NCI-H510A treated with DMSO at 0.1 percent for 48 hours (cell line): ENCODE measurements at places on chromosomes 13 and 19.

DNA sequence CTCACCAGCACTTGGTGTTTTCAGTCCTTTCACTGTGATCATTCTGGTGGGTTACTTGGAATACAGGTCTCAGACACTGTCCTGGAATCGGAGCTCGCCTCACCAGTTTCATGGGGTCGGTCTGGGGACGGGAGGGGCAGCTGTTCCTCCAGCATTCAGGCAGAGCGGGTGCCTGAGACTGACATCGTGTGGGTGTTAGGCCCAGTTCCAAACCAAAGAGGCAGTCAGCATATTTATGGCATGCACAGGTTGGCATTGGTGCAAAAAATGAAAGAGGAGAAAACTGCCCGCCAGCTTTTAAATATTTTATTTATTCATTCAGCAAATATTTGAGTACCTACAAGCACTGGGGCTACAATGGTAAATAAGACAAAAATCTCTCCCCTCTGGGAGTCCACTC lies 20.1 kb downstream of the PLEKHF1 start:
- DNase-seq = no peak

DNA sequence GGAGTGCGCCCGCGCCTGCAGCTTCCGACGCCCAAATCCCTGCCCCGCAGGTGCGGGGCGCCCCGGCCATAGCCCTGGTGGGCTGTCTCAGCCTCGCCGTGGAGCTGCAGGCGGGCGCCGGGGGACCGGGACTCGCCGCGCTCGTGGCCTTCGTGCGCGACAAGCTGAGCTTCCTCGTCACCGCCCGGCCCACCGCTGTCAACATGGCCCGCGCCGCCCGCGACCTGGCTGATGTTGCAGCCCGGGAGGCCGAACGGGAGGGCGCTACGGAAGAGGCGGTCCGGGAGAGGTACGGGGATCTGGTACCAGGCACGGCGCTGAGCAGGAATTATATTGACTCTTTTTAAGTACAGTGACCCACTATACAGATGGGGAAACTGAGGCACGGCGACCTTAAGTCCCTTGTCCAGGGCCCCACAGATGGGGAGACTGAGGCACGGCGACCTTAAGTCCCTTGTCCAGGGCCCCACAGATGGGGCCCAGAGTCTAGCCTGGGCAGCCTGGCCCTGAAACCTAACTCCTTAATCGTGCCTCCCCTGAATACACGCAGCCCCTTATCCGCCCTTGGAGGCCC lies 586 bp downstream of the MRI1 start:
- no peak for DNase-seq

DNA sequence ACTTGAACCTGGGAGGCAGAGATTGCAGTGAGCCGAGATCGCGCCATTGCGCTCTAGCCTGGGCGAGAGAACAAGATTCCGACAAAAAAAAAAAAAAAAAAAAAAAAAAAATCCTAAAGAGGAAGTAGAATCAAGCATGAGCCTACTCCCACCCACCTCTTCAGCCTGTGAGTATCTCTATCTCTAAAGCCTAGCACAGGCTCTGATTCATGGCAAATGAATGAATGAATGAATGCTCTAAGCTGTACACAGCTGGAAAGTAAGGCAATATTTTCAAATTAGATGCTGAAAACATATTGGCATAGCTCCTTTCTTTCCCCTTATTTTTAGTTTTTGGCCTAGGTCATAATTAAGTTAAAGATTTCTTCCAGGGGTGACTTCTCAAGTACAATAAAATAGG lies 35.7 kb upstream of the FAM216B start:
- no peak for DNase-seq

GRCh38 chr19:15576526-15577156 lies 38.4 kb upstream of the CYP4F8 start:
- DNase-seq = no peak

- no peak for DNase-seq
Observed at GRCh38 chr19:33022472-33023116, 42.1 kb downstream of the RHPN2 start.

- no peak for DNase-seq
Observed at GRCh38 chr19:38933544-38933943, 2.8 kb downstream of the MRPS12 start.

DNA sequence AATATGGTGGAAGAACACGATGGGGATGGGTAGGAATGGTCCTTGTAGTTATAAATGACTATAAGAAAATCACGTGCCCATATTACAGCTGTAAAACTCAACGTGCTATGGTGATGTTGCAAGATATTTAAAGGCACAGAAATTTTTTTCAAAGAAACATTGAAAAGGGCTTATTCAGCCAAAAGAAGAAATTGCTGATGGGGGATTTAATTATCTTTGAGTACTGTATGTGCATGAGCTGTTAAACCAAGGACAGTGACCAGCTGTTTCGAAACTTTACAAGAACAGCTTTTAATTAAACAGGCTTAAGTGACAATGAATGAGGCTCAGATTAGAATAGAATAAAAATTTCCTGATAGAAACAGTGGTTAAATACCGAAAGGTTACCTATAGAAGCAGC lies 339.0 kb downstream of the HS6ST3 start:
- no peak for DNase-seq

DNA sequence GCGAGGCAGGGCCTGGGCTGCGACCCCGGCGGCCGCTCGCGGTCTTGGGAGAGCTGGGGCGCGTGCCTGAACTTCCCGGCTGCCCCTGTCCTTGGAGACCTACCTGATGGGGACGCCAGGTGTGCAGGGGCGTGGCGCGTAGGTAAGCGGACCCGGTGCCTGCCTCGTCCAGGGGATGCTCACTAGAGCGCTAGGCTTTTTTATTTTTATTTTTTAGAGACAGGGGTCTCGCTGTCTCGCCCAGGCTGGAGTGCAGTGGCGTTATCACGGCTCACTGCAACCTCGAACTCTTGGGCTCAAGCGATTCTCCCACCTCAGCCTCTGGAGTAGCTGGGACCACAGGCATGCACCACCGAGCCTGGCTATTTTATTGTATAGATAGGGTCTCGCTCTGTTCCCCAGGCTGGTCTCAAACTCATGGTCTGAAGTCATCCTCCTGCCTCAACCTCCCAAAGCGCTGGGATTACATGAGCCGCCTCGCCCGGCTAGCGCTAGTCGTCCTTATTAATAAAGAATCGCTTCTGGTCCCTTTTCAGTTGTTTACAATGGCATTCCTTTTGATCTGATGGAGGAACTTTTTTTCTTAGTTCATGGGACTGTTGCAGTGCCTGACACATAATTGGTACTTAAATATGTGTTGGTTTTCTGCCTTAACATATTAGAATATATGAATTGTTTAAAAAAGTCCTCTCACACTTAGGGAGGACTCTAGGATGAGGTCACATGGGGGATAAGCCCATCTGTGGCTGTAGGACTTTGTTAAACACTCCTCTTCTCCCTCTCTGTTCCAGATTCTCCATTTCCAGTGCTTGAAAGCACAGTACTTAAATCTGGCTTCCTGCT lies 812 bp downstream of the DPY19L3 start:
- peak; percentile 22 for DNase-seq

DNA sequence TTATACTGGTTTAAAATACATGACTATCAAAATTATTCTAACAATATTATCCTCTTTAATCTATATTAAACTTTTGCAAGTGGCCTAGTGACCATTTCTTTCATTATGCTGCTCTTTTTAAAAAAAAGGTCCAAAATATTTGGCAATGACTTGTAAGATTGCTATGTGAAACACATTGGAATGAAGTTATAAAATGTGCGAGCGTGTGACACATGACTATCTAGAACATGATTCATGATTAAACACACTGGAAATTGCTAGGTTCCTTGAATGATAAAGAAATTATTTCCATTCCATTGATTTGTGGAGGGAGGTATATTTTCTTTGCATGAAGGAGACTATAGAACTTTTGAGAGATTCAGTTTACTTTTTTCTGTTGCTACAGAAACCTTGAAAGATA lies 739.1 kb downstream of the DIAPH3 start:
- no peak for DNase-seq

DNA sequence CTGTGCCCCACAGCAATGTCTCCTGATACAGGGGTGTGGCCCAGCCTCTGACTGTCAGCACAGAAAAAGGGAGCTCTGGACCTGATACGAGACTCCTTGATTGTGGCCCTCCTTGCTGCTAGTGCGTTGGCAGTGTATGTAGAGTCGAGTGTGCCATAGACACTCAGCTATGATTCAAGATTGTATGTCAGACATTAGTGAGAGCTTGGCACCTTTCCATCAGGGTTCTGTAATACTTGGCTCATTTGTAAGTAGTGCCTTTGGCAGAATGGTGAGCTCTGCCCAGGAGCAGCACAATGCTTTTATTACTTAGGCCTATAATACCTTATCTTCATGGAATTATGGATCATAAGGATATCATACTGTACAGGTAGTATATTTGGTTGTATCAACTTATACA lies 83.4 kb downstream of the ATP8A2 start:
- DNase-seq = no peak

DNA sequence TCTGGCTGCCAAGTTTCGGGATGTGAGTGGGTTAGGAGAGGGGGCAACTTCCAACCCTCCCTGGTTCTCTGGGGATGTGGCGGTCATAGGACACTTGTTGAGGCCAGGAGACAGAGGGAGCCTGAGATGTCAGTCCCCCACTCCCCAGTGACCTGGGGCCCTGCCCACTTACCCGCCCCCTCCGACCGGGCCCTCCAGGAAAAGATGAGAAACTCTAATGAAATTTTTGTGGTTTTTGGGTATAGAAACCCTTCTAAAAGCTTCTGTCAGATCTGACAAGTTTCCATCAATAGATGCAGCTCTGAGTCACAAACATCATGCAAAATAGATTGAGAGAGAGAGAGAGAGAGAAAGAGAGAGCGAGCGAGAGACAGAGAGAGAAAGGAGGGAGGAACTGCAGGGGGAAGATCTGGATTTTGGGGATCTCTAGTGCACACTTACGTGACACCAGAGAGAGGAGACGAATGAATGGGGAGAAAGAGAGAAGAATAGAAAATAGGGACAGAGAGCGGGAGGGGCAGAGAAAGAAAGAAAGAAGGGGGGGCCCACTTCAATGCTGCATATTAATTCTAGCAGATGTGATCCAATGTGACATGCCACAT lies 94.0 kb downstream of the PTPRS start:
- no peak for DNase-seq

DNA sequence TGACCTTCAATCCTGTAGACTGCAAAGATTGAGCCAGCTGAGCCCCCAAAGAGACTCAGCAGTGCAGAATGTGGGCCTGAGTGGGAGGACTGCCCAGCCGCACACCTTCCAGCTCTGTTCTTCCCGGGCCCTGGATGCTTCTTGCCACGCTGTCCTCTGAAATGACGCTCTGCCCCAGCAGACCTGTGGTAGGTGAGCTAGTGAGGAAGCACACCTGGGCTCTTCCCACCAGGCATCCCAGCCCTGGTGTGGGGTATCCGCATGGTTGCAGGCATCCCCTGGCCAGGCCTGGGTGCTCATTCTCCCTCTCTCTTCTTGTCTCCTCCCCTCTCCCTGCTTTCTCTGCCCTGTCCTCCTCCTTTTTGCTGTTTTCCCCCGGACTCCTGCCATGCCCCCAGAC lies 9.8 kb upstream of the MZF1 start:
- no peak for DNase-seq

DNA sequence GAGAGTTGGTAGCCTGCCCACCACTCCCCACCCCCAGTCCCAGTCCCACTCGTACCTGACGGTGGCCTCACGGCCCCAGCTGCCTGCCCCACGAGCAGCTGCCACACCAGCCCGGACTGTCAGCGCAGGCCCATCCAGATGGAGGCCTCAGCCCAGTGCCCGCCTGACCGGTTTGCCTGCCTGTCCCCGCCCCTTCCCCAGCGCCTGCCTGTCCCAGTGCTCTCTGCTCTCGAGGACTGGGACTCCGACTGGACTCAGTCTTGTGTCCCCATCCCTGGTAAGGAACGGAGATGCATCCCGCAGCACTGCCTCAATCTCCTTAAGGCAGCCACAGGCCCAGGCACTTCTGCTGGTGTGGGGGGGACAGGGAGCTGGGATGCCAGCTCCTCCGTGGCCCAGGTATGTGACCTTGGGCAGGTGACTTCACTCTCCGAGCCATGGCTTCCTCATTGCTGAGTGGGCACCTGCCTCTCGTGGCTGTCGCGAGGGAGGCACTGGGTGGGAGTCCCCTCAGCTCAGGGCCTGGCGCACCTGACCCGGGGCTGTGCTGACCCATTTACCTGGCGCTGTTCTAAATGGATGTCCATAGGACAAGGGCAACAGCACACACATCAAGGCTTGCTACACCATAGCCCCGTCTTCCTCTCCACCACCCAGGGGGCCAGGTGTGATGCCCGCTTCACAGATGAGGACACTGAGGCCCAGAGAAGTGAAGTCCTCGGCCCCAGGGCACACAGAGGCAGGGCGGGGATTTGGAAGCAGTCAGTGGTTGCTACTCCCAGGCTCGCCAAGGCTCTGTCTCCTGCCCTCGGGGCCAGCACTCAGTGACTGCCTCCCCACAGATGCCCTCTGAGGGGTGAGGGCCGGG lies at the start of gene NKPD1:
Gene NKPD1, minus strand, starts transcription at position 113 of the 868 bp plus-strand sequence. CDS start 832 bp downstream, outside the sequence.
- peak; percentile 68 for DNase-seq

DNA sequence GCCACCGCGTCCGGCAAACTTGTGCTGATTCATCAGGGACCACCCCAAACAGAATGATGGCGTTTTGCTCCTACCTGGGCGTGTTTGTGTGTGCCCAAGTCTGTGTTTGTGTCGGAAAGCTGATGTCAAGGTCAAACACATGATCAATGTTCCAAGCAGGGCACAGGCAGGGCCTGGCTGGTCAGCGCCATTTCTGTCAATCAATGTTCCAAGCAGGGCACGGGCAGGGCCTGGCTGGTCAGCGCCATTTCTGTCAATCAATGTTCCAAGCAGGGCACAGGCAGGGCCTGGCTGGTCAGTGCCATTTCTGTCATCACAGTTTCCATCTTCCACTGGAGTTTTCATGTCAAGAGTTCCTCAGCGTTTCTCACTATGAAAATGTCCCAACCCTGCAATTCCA lies 14.9 kb upstream of the GRTP1 start:
- no peak for DNase-seq

DNA sequence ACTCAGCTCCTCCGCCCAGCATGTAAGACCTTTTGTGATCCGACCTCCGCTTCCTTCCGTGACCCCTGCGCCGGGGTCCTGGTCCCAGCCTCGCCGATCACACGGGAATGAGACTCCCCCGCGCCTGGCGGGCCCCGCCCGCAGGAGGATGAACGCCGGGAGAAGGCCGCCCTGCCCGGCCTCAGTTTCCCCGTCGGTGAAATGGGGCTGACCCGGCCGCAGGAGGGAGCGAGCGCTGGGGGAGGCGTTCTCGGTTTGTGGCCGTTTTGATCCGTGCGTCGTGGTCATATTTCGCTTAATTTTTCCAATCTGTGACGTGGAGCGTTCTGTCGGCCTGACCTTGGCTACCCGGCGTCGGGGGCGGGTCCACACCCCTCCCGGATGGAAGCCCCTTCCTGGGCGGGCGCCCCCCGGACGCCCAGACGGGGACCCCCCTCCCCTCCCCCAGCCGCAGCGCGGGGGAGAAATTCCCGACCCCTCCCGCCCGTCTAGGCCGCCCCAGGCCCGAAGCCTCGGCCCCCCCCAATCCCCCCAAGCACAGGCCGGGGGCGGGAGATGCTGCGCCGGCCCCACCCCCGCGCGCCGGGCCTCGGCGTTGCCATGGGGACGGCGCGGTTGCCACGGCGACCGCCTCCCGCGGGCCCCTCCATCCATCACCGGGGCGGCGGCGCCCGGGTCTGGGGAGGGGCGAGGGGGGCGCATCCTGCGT lies 11.1 kb downstream of the PALM start:
- no peak for DNase-seq
